LNCaP clone FGC (cell line): ENCODE measurements at places on chromosomes 13 and 19.

GRCh38 chr19:7870571-7871436, 3.4 kb downstream of the PRR36 start:
- peak; percentile 88 for DNase-seq

- no peak for DNase-seq
These were observed 100.0 kb upstream of the RAP2A start for GRCh38 chr13:97333983-97334382.

DNA sequence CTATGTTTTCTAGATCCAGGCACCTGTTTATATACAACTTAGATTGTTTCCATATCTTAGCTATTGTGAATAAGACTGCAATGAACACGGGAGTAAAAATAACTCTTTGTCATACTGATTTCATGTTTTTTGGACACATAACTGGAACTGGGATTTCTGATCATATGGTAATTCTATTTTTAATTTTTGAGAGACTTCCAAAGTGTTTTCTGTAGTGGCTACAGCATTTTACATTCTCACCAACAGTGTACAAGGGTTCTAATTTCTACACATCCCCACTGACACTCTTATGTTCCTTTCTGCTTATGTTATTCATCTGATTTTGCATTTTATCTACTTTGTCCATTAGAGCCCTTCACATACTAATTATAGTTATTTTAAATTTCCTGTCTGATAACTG, 1152.9 kb downstream of the SLITRK1 start:
- DNase-seq, result no peak

DNA sequence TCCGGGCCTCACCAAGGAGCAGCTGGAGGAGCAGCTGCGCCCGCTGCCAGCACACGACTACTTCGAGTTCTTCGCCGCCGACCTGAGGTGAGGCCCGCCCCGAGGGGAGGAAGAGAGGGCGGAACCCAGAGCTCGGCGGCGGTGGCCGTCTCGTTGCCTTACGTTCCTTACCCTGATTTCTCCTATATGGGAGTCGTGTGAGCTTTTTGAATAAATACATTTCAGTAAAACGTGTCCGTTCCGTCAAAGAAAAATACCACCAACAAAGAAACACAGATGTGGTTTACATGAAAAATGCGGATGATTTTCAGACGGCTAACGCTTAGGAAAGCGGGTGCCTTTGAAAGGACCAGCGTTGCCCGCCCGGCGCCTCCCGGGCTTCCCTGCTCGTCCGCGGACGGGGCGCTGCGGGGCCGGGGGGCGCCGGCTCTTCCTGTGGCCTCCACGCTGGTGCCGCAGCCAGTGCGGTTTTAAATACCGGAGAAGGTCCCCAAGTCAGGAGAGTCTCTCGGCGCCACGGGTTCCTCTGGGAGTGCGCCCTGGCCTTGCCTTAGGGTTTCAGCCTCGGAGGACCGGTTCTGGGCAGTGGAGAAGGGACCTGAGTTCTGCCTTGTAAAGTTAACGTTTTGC, 755 bp downstream of the UPF3A start:
- no peak for DNase-seq

GRCh38 chr13:111210091-111210490, 95.0 kb downstream of the ARHGEF7 start:
- DNase-seq, result no peak

DNA sequence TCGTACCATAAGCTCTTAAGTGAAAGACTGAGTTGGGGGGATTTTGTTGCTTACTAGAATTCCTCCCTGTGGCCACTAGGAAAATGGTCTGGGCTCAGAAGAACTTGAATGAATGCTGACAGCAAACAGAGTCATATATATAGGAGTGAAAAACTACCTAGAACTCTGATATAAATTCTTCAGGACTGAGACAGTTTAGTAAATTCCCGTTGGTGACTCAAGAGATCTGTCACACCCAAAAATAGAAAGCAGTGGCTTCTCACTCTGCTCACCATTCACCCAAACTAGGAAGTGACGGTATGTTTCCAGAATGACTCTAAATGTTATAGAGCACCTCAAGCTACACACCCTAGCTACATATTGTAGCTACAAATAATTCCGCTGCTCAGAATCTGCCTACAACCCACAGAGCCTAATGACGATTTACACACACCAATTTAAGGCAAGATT, 116.2 kb downstream of the TBC1D4 start:
- no peak for DNase-seq

GRCh38 chr13:43305416-43305815, 282.0 kb downstream of the DNAJC15 start:
- DNase-seq, result no peak

DNA sequence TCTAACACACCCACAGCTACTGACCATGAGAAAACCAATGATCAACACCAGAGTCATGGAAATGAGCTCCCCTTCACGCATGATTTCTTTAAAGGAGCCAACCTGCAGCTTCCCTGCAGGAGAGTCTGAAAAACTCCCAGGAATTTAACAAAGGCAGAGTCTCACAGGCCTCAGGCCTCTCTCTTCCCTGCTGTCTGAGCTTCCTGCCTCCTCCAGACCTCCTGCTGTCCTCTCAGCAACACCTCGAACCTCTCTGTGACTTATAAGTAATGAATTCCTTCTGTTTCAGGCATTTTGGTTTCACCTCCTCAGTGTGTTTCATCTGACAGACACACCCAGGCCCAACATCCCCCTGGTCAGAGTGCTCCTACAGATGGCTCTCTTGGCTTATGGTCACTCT, 1044.4 kb downstream of the UQCRFS1 start:
- no peak for DNase-seq

DNA sequence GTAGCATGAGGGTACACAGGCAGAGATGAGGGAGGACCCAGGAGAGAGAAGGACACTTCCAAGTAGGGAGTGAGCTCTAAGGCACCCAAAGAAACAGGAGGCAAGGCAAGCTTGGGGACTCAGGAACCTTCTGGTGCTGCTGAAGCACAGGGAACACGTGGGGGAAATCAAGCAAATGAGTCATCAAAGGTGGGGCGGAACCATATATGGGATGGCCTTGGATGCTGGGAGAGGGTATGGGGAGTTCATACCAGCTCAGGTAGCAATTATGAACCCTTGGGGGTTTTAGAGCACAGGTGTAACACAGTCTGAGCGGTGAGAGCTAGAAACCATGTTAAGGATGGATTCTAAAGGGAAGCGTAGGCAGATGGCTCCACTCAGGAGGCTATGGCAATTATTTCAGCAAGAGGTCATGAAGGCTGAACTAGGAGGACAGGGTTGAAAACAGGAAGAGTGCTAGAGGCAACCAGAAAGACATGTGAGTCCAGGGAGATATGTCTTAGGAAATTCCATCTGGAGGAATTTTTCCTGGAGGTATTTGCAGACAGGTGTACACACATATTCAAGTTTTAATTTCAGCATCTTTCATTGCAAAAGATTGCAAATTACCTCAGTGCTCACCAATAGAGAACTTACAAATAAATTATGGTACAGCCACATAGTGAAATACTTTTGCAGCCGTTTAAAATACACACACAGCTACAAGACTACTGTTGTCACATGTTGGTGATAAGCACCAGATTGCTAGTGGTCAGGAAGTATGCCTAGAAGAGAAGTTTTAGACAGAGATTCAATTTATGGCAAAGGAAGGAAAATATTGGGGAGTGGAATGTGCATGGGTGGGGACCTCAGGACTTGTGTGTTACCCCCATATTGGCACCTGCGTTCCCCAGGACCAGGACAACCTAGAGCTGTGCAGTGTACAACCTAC, 77.0 kb downstream of the STARD13 start:
- no peak for DNase-seq

- no peak for DNase-seq
These were observed 11.5 kb upstream of the CNFN start for GRCh38 chr19:42401365-42402303.

DNA sequence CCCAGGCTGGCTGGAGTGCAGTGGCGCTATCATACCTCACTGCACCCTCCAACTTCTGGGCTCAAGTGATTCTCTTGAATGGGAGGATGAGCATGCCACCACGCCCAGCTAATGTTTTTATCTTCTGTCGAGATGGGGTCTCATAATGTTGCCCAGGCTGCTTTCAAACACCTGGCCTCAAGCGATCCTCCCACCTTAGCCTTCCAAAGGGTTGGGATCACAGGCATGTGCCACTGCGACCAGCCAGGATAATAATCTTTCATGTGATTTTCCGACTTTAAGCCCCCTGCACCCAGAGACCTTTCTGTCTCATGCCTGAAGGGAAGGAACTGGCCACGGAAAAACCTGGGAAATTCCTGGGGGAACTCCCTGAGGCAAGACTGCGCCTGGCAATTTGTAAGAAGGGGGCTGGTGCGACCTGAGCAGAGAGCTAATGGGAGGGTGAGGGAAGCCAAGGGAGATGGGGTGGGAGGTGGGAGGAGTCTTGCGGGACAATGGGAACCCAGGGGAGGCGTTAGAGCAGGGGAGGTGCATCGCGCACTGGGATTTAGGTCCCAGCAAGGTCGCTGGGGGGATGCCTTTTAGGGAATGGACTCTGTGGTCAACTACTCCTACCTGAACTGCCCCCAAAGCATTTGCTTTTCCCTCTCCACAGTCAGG, 1.2 kb upstream of the CCDC124 start:
- no peak for DNase-seq

DNA sequence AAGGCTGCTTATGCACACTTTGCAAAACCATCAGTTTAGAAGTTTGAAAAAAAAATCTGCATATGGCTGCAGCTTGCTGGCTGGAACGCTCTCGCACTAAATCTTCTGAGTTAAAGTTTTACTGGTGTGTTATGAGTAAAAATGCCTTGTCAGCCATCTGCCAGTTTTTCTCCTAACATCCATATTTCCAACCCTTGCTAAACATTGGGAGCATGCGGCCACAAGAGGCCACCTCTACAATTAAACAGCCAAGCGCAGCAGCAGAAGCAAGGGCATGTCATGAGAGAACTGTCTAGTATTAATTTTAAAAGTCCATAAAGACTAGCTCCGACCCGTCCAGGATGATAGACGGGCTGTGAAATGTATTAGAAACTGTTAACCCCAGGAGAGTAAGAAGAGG, 248.3 kb downstream of the TSHZ3 start:
- no peak for DNase-seq

DNA sequence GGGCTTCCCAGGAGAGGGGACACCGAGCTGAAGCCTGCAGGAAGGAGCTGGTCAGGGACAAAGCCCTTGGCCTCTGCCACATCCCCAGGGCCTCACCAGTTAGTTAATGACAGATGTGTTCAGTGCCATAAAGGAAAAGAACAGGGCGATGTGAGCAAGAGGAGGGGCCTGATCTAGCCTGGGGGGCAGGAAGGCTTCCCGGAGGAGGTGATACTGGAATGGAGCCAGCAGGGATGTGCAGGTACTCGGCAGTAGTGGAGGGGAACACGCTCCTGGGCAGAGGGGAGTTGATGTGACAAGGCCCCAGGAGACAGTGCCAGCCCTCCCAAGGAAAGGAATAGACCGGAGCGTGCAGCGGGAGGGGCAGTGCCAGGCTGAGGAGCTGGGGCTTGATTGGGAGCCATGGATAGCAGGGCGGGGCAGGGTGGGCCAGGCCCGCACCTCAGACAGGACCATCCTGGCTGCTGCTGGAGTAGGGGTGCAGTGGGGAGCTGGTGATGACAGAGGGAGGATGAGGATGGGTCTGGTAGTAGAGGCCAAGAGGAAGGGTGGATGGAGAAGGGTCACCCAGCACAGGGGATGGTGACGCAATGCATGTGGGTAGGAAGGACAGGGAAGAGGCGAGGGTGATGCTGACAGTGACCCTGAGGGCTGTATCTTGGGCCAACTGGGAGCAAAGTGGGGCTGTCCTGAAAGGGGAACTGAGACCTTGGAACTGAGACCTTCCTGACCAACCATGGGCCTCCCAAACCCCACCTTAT, 4.1 kb downstream of the C19orf33 start:
- no peak for DNase-seq

GRCh38 chr19:30109565-30109964, 167.5 kb downstream of the URI1 start:
- DNase-seq, result no peak

DNA sequence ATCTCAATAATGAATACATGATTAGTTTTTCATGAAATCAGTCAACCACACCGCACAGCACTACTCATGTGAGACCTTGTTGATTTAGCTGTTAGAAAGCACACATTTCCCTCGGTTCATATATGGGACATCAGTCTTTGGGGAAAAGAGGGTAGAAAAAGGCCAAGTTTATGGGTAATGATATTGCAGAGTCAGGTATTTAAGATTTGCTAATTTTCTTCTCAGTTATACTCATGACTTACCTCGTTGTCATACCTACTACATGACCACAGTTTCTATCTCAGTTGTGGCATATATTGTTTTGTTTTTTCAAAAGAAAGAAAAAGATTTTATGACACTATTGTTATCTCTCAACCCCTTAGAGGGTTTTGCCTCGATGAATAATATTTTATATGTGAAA, 165.6 kb downstream of the POU4F1 start:
- DNase-seq, result no peak

GRCh38 chr13:101390461-101390860, 25.8 kb downstream of the NALCN start:
- no peak for DNase-seq

DNA sequence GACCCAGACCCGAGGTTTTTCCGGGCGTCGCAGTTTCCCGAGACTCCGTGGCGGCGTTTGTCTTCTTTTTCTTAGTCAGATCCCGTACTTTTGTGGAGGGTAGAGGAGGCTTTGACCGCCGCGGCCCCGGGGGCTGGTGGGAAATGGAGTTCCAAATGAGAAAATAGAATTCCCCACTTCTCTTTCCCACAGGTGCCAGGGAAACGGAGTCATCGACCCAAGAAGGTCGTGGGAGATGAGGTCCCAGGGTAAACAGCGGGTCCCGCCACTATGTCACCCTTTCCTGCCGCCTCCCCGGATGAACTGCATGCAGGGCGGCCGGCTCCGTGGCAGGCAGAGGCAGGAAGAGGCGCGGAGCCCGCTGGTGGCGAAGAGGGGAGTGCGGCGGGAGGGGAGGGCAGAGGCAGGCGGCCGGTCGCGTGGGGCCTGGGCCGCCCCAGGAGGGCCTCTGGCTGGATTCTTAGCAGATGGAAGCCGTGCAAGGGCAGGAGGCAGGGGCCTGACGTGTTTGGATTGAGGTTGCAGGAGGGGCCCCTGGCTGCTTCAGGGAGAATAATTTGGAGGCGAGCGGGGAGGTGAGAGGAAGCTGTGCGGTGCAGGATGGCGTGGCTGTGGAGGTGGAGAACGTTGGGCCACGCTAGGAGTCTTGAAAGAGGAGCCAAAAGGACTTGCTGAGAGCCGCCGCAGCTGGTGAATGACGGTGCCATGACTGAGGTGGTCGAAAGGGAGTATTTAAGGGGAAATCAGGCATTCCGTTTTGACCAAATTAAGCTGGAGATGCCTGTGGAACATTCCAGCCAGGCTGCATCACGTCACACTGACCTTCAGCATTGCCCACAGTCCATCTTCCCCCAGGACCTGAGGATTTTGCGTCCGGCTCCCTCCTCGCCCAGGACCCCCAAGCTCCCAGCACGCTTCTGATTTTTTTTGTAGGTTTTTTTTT, 11.7 kb downstream of the CYTH2 start:
- DNase-seq, result no peak

DNA sequence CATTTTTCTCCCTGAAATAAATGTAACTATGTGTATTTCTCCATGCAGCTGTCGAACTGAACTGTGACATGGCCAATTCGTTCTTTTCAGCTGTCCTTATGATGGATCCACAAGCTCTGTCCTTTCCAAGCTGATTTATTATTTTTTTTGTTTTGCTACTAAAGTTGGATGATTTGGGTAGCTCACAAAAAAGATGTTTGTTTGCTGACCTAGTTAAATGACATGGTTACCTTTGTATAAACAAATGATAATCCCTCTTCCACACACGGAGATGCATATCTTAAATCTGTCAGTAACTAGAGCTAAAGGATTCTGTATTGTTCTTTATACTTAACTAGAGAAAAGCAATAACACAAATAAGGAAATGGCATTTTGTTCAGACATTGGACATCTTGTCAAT, 884.3 kb upstream of the PCDH20 start:
- no peak for DNase-seq
